GM23338 (cell line): ENCODE measurements at places on chromosomes 6 and 20.

GRCh38 chr6:5102267-5102970, 17.3 kb downstream of the PPP1R3G start:
- DNase-seq: no peak

- DNase-seq: no peak
These were observed 255.4 kb downstream of the GMPR start for GRCh38 chr6:16493802-16494201.

DNA sequence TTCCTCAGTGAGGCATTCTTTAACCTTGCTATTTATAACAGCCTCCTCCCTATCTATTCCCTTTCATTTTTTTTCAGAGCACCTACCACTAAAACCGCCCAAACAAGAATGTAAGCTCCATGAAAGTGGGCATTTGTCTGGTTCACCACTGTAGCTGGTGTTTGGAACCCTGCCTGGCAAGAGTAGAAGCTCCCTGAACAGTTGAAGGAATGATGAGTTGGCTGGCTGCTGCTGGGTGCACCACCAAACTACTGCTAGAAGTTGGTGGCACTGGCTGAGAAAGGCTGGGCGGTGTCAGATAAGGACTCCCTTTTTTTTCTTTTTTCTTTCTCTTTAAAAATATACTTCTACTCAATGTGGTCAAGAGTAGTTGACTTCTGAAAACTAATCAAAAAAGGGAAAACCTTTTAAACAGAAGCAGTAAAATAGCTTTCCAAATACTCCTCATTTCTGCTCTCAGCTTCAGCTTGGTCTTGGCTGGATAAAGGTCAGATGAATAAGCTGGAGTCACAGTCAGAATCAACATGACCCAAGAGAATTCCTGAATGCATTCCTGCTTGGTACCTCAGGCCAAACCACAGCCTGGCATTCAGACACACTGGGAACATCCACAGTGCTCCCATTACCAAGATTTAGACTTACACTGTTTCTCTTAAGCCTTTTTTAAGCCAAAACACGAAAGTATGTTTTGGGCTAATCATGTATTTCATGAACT, 38.0 kb downstream of the RTN4IP1 start:
- DNase-seq: no peak

DNA sequence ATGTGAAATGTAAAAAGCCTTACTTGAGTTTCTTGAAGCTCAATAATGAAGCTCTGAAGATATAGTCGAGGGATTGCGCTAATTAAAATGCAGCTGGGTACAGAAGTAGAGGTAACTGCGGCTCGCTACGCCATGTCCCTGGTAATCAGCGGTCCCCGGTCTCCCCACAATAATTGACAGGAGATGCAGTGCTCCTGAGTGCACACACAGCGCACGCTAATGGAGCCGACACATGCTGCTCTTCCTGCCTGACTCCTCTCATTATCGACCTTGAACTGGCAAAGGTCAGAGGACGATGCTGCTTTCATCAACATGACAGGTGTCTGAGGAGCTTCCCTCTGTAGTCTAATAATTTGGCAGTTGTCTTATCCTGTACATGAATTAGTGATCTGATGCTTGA, 365.9 kb downstream of the RNF144B start:
- peak; percentile 11 for DNase-seq

DNA sequence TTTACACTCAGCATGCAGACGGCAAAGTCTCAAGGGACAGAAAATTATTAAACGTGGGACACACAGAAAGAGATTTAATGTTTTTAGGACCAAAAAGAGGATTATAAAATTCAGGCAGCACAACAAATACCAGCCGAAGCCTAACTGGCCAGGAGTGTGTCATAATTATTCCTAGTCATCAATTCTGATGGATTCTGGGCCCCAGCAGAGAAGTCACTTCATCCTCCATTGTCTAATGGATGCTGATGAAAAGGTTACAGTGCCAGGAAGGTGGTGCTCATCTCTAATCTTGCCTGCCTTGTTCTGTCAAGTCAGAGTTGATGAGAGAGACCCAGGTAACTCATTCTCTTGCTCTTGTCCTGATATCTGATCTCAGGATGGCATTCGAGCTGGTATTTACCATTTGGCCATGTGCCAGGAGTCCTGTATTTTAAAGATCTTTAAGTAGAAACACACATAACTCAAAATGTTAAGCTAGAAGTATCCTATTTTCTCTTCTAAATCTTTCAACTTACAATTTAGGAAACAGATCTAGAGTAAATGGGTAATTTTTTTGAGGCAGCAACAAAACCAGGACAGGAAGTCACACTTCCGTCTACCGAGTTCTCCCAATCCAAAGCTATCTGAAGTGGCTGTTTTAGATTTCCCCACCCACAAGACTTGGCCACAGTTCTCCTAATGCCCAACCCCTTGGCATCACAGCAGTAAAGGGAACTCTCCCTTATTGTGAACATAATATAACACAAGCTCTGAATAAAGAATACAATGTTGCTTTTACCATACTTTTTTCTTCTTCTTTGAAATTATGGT, 50.0 kb downstream of the ADAT2 start:
- no peak for DNase-seq

DNA sequence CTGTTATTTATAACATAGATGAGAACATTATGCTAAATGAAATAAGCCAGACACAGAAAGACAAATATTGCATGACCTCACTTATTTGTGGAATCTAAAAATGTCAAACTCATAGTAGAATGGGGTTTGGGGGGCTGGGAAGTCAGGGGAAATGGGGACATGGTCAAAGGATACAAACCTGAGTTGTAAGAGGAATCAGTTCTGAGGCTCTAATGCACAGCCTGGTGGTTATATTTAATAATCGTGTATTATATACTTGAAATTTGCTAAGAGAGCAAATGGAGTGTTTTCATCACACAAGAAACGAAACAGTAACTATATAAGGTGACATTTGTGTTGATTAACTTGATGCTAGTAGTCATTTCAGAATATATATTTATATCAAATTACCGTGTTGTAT, 40.8 kb upstream of the GFOD1 start:
- DNase-seq: no peak
